ENCODE measurements at places on chromosomes 6 and 20.
A peak's percentile ranks its signal among the peaks of the same experiment; 100 is the strongest.

GRCh38 chr6:88813045-88813444 is 150.4 kb downstream of the RNGTT start:
- DNase-seq: no peak

- no peak for DNase-seq
Measured at GRCh38 chr20:63093966-63094766, 87.4 kb upstream of the BHLHE23 start.

DNA sequence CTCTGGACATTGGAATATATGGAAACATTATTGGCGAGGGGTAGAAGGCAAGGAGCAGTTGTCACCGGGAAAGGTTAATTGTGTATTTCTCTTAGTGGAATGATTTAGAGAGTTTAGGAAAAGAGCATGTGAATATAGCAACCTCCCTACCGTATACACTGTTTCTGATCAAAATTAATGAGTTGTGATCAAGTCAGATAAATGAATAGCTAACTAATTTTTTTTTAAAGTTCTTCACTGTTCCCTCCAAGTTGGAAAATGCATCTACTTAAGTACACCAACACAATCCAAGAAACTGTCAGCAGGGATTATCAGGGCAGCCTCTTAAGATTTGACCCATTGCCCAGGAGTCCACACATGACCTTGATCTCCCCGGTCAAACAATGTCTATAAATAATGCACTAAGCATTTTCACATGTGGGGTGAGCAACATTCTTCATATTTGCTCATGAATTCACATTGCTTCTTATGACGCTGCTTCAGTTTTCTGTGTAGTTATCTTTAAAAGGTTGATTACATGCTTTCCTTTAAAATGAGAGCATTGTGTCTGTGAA is 680.8 kb upstream of the NRSN1 start:
- no peak for DNase-seq

GRCh38 chr6:112155886-112156285 is 68.5 kb downstream of the FAM229B start:
- DNase-seq: no peak

DNA sequence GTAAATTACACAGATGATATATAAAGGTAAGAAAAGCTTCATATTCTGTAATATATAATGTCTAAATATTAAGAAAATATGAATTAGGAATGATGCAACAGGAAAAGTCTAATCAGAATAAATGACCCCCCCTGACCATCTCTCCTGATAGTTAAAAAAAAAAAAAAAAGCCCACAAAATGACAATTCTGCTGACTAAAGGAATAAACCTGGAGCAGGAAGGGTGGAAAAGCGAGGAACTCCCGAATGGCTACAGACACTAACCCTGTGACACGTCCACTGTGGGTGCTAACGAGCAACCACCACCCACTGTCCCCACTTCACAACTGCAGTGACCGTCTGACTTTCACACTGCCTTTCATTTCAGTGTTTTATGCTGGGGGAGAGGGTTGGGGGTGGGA is 67.6 kb upstream of the FOXQ1 start:
- no peak for DNase-seq

GRCh38 chr6:111354758-111355555 is 128.1 kb downstream of the REV3L start:
- DNase-seq: no peak

DNA sequence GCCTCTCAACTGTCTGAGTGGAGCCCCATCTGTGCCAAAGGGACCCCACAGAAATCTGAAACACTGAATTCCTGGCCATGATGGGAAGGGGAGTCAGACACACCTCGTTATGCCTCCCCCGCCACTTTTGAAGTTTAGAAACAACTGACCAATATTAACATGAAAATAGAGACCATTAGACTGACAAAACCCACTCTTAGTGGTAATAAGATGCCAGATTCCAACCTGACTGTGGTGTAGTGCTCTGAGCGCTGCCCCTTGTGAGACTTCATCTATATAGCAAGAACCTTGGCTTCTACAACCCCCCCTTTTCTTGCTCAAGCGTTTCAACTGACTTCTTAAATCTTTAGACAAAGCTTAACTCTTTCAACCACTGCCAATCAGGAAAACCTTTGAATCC is 46.1 kb upstream of the UNC93A start:
- DNase-seq: no peak

- no peak for DNase-seq
Measured at GRCh38 chr20:15141861-15142260, 804.4 kb upstream of the FLRT3 start.

- peak; percentile 65 for DNase-seq
Measured at GRCh38 chr6:26199057-26199772, 112.0 kb downstream of the HFE start.

- DNase-seq: no peak
Measured at GRCh38 chr20:50417023-50417329, 93.2 kb upstream of the PTPN1 start.

GRCh38 chr20:24952376-24953208 is 3.5 kb downstream of the CST7 start:
- DNase-seq: no peak

DNA sequence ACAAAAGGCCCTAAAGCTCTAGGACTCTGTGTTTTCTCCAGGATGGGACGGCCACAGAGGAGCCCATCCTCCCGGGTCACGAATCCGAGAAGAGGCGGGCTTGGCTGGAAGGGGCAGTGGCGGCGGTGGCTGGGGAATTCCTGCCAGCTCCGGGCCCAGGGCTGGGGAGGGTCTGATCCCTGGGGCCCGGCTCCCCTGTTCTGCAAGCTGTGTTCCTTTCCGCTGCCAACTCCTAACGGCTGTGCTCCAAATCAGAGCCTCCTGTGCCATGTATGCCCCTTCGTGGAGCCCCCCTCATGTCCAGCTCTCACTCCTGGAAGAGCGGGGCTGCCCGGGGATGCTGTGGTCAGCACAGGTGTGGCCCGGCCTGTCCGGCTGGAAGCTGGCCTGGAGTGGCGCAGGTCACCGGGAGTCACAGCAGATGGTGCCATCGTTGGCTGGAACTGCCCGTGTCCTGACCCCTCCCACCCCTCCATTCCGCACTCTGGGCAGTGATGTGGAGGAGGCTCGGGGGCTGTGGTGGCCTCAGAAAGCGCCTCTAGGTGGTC is 88.2 kb upstream of the MPC1 start:
- no peak for DNase-seq

- DNase-seq: no peak
Measured at GRCh38 chr20:9474835-9475415, 39.5 kb upstream of the LAMP5 start.
